Left colon (tissue), 2 donors: ENCODE measurements at places on chromosomes 1 and 21. TPM values are rescaled to one million over a fixed set of nuclear protein-coding genes. Genes with fewer than 3 reads are reported as not detected.

- no peak for DNase-seq
Observed at GRCh38 chr21:33028287-33028670, 2.5 kb downstream of the OLIG2 start.

DNA sequence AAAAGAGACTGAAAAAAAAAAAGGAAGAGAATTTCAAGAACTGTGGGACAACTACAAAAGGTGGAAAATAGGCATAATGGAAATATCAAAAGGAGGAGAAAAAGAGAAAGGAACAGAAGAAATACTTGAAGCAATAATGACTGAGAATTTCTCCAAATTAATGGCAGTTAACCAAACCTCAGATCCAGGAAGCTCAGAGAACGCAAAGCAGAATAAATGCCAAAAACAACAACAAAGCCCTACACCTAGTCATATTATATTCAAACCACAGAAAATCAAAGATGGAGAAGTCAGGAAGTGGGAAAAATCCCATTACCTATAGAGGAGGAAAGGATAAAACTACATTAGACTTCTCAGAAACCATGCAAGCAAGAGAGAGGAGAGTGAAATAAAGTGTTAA, 20.7 kb upstream of the AHCYL1 start:
- DNase-seq: no peak

GRCh38 chr1:150406483-150406882, 42.5 kb downstream of the RPRD2 start:
- no peak for DNase-seq

DNA sequence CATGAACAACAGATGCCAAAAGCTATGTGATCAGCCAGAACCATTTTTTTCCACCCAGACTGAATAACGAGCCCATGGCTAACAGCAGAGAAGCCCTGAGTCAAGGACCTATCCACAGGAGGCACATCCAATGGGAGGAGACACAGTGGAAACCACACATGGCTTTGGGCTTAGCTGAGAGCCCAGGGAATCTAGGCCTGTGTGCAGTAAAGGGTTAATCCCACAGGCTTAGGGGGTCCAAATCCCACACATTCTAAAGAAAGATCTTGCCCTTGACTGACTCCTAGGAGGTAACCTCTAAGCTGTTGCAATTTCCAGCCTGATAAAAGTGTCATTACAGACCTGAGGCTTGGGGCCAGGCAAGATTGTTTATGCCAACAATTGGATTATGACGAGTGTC, 194.5 kb downstream of the DSCAM start:
- no peak for DNase-seq

- no peak for DNase-seq
Observed at GRCh38 chr1:98333406-98333805, 328.1 kb upstream of the SNX7 start.

DNA sequence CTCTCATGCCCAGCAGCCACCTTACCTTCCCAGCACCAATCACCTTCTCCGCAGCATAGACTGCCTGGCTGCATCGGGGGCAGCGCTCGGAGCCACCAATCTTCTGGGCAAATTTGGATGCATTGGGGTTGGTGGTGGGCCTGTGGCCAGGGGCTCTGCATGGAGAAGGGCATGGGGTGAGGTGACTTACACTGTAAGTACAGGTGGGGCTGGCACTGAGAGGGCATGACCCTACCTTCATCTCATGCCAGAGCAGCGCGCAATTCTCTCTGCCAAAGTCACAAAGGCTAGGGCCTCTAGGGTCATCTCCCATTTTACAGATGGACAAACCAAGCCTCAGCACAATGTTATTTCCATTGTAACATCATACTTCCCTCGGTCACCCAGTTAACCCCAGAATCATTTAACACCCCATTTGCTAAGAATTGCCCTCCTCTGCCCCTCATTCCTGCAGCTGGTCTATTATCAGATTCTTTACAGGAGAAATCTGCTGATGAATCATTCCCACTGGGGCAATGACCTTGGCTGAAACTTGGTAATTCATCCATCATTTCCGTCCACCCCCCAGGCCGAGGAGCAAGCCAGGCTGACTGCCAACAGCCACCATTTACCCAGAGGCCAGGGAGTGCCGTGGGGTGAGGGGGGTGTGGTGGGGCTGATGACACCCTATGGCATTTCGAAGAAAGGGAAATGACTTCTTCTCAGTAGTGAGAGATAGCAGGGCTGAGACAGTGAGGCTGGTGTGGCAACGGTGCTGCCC, 17.9 kb downstream of the CSRP1 start:
- DNase-seq: peak; percentile 45

- DNase-seq: peak; percentile 57
Observed at GRCh38 chr1:60924964-60925798, 157.2 kb upstream of the NFIA start.

GRCh38 chr1:222940095-222940494, 125.3 kb downstream of the DISP1 start:
- DNase-seq: no peak

DNA sequence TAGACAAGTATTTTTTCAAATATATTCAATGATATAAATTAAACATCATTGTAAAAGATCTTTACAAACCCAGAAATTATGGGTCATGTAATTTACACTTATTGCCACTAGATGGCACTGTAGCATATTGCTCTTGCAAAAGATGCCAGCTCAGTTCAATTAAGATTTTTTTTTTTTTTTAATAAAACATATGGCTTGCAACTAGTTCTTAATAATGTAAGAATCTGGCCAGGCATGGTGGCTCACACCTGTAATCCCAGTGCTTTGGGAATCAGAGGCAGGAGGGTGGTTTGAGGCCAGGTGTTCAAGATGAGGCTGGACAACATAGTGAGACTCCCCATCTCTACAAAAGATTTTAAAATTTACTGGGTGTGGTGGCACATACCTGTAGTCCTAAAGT, 49.4 kb upstream of the DESI2 start:
- no peak for DNase-seq

DNA sequence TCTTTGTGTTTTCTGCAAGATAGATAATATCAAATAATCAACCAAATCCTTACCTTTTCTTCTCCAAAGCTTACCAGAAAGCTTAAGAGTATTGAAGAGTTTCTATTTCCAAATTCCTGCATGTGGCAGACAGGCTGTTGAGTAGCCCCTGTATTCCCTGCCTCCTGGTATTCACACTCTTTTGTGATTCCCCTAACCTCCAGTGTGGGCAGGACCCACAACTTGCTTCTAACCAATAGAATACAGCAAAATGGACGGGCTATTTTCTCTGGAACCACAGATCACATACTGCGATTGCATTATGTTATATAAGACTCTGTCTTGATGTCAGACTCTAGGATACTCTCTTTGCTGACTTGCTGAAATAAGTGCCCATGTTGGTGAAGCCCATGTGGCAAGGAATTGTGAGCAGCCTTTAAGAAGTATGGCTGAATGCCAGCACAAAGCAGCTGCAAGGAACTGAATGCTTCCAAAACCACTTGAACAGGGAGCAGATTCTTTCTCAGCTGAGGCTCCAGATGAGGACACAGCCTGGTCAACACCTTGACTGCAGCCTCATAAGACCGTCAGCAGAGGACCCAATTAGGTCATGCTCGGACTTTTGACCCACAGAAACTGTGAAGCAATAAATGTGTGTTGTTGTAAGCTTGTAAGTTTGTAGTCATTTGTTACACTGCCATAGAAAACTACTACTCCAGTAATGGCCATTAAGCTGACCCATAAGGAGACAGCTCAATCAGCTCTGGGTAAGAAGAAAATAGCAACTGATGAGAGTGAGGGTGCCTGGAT, 47.9 kb upstream of the PLXNA2 start:
- no peak for DNase-seq

- no peak for DNase-seq
Observed at GRCh38 chr1:245590726-245591125, 435.9 kb downstream of the KIF26B start.

GRCh38 chr21:43733060-43733459, 14.1 kb downstream of the PDXK start:
- no peak for DNase-seq

Gene IKBKE
- total RNA-seq: 19.8 TPM

Gene BARHL2
- total RNA-seq: not detected

Gene PTP4A2
- total RNA-seq: 271 TPM

Gene SLC30A2
- total RNA-seq: 0.22 TPM

Gene CREB3L4
- 18.2 TPM for total RNA-seq

Gene KLF17
- total RNA-seq: 0.11 TPM

Gene CHRM3
- total RNA-seq: 15.4 TPM

Gene EDARADD
- 0.25 TPM for total RNA-seq

Gene TATDN3
- total RNA-seq: 10.4 TPM

Gene DEDD
- total RNA-seq: 41.5 TPM

Gene C1orf185
- total RNA-seq: not detected

Gene ANKRD65
- total RNA-seq: 0.76 TPM
